ENCODE measurements at places on chromosomes 3 and 15.
A peak's percentile ranks its signal among the peaks of the same experiment; 100 is the strongest.

- no peak for DNase-seq
Observed at GRCh38 chr3:55190331-55190730, 262.5 kb upstream of the LRTM1 start.

- no peak for DNase-seq
Observed at GRCh38 chr15:55588070-55588814, at the start of gene PYGO1. PYGO1 (minus strand) TSS chr15:55588345; CDS start chr15:55587883, 462 bp downstream.

- no peak for DNase-seq
Observed at GRCh38 chr3:100183608-100184125, 69.4 kb upstream of the FILIP1L start.

DNA sequence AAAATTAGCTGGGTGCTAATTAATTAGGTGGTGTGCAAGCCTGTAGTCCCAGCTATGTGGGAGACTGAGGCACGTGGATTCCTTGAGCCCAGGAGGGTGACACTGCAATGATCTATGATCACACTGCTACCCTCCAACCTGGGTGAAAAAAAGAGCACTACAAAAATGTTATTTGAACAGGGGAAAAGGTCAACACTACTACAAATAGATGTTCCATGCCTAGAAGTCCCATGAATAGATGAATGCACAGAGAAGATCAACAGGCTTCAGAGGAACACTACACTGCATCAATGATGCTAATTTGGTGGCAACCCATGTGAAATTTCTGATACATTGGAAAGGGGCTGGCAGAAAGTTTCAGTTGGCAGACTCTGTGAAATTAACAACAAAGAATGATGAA is 105.4 kb upstream of the FHIT start:
- no peak for DNase-seq

- DNase-seq, result no peak
Observed at GRCh38 chr3:35679409-35680080, 40.2 kb downstream of the ARPP21 start.

DNA sequence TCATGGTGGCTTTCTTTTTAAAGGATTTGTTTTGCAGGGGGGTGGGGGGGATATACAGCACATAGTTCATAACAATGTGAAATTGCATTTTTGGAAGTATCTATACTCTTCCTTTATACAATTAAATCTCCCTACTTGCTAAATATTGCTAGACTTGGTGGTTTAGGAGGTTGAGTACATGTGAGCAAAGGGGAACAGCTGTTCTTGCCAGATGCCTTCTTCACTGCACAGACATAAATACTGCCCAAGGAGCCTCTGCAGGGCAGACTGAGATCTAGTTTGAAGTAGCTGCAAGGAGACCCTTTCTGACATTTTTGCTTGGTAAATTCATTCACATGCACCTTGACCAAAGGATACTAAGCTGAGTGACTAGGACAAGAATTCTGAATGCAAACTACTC is 228.6 kb upstream of the IL12A start:
- DNase-seq, result no peak

GRCh38 chr3:49173116-49173791 is 1.9 kb downstream of the KLHDC8B start:
- DNase-seq, result no peak

DNA sequence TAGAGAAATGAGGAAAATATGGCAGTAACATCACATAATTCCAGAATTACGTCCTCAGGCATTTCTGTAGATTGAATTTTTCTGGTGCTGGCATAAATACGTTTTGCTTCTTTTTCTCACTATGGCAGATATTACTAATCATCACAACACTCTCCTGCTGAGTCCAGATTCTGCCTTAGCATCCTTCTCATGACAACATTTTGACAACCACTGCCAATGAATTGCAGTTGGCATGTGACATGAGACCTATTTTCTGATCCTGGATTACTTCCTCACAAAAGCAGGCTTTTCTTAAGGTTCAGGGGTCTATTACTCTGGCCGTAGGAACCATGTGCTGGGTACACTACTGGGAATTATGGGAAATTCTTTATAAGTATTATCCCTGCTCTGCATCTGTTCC is 22.5 kb upstream of the ARL6 start:
- no peak for DNase-seq

GRCh38 chr3:20935791-20936190 is 749.8 kb upstream of the SGO1 start:
- DNase-seq, result no peak

DNA sequence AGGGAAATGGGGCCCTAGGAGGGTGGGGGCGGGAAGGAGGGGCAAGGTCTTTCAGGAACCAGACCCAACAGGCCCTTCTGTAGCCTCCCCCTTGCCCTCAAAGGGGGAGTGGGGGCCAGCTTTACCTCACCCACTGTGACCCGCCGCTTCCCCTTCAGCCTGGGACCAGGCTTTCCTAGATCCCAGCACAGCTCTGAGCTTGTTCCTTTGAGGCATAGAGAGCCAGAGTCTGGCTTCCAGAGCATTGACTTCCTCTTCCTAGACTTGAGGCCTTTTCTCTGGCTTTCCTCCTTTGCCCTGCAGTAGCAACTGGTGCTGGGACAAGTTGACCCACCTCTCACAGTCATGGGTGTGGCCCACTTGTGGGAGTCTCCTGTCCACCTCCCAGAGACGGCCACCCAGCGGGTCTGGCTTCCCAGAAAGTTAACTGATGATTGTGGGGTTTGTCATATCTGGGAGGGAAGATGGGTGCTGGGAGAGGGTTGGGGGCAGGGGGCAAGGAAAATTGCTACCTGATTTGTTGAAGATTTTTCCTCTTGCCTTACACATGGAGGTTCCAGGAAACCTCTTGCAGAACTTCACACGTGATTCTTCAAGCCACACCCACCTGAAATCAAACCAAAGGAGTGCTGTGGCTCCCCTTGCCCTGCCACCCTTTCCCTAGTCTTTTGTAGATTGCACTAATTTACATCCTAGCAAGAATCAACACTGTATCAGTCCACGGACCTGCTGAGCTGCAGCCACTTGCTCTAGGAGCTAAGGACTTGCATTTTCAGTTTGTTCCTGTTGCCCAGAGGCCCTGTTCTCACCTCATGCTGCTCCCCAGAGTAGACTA is 4.1 kb upstream of the CHST14 start:
- no peak for DNase-seq

DNA sequence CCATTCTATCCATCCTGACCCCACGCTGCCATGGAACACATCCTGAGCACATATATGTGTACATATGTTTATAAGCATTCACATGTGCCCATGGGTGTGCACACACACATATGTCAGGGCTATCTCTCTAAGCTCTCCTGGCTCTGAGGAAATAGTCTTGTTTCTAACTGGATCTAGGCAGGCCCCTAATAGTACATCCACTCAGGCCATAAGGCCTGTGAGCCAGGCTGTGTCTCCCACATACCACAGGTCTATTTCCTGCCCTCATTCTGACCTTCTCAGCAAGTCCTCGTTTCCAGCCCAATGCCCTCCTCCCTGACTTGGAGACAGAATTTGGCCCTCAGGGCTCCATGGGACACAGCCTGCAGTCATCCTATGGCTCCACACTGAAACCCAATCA is 284.8 kb upstream of the CTNNB1 start:
- DNase-seq, result no peak

DNA sequence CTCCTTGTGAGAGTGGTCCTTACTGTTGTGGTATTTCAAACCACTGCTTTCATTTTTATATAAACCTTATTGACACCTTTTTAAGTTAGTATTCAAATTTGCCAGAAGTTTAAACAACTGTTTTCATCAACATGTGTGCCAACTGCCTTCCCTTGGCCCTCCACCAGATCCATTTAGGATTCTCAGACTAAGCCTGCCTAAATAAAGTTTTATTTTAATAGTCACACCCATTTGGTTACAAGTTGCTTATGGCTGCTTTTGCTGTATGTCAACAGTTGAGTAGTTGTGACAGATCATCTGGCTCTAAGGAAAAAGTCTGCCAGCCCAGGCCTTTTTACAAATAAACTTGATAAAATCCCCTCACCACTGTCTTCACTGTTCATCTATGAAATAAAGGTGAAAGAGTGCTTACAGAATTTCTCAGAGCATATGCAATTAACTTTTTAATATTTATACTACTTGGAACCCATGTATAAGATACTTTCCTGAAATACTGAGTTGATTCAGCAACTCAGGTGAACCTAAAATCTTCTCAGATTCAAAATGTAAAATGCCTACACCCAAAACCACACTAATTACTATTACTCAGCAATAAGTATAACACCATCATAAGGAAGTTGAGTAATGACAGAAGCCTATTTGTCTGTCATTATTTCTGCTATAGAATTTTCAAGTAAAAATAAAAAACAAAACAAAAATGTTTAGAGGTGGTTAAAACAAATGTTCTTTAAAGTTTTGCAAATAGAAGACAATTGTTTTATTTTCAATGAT is 35.1 kb downstream of the PEAK1 start:
- no peak for DNase-seq

- no peak for DNase-seq
Observed at GRCh38 chr3:177932750-177933660, 603.2 kb upstream of the KCNMB2 start.

DNA sequence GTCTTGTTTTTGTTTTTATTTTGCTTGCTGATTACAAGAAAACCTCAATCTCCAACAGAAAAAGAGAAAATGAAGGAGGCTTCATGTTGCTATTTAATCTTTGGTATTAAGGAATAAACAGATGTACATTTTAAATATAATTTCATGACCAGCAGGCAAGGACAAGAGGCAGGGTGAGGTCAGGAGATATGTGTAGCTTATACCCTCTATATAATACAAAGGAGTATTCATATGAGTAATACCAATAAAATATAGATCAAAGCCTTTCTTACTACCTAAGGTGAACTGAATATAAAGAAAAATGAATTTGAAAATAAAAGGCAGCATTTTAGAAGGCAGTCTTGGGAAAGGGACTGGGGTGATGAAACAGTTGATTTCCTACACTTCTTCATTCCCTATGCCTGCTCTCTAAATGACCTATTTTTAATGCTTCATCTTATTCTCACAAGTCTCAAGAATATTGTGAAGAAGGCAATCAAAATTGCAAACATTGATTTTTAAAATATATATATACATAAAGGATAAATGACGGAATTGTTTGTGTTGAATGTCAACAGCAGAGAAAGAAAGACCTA is 8.6 kb upstream of the CBLB start:
- no peak for DNase-seq

GRCh38 chr3:188421151-188421821 is 267.3 kb downstream of the LPP start:
- DNase-seq, result no peak

DNA sequence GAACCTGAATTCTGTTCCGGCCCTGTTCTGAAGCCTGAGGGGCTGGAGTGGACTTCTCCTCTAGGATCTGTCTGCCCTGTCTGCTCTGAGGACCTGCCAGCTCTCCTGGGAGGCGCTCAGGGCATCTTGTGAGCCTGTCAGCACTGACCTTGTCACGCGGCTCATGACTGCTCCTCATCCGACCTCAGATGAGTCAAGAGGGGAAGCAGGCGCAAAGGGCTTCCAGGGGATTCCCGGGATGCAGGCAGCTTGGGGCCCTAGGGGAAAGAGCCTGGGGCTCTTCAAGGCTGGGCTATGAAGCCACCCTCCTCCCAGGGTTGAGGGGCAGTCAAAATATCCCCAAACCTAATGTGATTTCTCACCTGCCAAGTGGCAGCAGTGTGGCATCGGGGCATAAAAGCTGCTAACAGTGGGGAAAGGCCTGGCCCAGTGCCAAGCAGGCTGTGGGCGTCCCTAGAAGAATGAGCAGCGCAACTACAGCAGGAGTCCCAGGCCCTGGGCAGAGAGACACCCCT is 27.6 kb upstream of the ANKDD1A start:
- DNase-seq, result peak; percentile 52

- no peak for DNase-seq
Observed at GRCh38 chr3:133089906-133090485, 51.8 kb downstream of the TMEM108 start.

DNA sequence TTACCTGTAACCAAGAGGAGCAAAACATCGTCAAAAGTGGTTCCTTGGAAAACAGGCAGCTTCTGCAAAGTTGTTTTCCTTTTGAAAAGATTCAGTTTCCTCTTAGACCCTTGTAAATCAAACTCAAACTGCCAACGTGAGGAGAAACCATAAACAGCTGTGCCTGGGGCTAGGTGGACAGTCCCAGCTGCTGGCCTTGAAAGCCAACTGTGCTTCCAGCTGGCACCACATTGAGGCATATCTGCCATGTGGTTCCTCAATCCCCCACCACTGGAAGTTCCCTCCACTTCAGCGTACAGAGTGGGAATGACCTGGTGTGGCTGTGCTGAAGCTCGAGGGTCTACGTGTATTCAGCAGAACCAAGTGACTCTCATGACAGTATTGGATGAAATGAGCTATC is 40.9 kb downstream of the HRH1 start:
- DNase-seq, result no peak

DNA sequence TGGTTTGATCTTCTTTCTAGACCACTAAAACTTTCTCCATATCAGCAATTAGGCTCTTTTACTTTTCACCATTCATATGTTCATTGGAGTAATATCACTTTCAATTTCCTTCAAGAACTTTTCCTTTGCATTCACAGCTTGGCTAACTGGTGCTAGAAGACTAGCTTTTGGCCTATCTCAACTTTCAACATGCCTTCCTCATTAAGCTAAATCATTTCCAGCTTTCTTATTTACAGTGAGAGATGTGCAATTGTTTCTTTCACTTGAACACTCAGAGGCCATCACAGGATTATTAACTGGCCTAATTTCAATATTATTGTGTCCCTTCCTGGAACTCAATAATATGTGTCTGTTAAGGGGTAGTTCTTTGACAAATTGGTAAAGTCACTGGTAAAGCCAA is 42.8 kb upstream of the PLOD2 start:
- DNase-seq, result no peak

GRCh38 chr3:58179235-58180098 is 31.3 kb downstream of the DNASE1L3 start:
- no peak for DNase-seq

GRCh38 chr3:171640520-171641412 is 169.5 kb downstream of the PLD1 start:
- DNase-seq, result no peak

DNA sequence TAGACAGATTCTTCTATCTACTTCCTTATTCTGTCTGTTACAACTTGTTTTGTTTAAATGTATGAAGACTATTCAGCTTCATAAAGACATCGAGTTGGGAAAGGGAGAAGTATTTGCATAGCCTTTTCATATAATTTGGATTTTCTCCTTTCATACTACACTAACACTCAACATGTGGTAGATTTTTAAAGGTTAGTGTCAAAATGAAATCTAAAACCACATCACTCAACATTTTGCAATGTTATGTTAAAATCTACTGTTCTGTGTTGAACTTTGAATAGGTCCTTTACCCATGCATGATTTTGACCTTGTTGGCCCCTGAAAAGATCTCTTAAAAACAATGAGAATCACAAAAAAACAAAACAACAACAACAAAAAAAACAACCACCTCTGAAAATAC is 860.9 kb downstream of the ROBO1 start:
- DNase-seq, result no peak

All from stimulated activated CD8-positive, alpha-beta memory T cell treated with anti-CD3 and anti-CD28 coated beads, Interleukin-4, amount 100 ng/mL, for 1 hour (primary cell).